ENCODE measurements at places on chromosomes 12 and 14. TPM values are rescaled to one million over a fixed set of nuclear protein-coding genes. Genes with fewer than 3 reads are reported as not detected.
A peak's percentile ranks its signal among the peaks of the same experiment; 100 is the strongest.

Gene GLT1D1
- not detected for total RNA-seq

Gene JKAMP
- total RNA-seq, result 35.3 TPM

Gene TMTC1
- total RNA-seq, result 4.5 TPM

Gene PRR4
- total RNA-seq, result 0.53 TPM

Gene ASB2
- total RNA-seq, result 0.26 TPM

Gene PTHLH
- total RNA-seq, result 82.1 TPM

Gene ANO4
- 2.4 TPM for total RNA-seq

Gene PRPH
- 0.26 TPM for total RNA-seq

Gene BRF1
- total RNA-seq, result 22.3 TPM

Gene LRFN5
- 0.13 TPM for total RNA-seq

Gene CLEC4C
- total RNA-seq, result not detected

Gene PIK3C2G
- 0.26 TPM for total RNA-seq

DNA sequence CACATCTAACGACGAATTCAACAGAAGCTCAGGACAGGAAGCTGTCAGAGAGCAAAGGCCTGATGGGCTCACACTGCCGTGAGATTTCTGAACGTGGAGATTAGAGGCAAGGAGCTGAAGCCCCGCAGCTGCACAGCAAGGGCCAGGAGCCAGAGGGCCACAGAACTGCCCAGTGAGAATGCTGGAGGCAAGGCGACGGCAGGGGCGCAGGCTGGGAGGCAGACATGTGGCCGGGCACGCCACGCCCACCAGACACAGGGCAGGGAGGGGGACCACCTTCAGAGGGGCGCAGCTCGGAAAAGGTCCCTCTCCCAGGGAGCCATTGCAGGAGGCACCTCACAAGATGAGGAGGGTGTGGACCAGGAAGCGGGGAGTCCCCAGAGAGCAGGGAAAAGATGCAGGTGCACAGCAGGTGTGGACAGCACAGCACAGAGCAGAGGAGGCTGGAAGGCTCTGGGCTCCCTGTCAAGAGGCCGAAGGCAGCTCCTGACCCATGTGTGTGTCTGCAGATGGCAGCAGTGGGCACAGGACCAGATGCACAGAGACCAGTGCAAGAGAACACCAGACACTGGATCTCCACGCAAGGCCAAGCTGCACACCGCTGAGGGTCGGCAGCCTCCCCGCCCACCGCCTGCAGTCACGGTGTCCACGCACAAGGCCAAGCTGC is 23.0 kb downstream of the BTBD6 start:
- DNase-seq, result no peak

- no peak for DNase-seq
Measured at GRCh38 chr14:67396381-67396970, 15.5 kb downstream of the PLEK2 start.

- DNase-seq, result no peak
Measured at GRCh38 chr12:92977326-92977725, 48.2 kb upstream of the EEA1 start.

DNA sequence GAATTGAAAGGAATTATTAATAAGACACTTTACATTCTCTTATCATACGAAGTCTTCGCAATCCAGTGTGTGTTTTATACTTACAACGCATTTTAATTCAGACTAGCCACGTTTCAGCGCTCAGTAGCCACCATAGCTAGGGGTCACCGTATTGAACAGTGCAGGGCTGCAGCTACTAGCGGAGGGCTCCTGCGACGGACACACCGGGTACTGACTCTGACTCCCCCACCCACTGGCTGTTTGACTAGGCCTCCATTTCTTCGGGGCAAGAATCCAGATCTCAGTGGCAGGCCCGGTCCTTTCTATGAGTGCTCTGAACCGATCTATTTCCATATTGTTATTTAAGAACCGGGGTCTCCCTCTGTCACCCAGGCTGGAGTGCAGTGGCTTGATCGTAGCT is 1.5 kb upstream of the CDK2AP1 start:
- no peak for DNase-seq

- DNase-seq, result no peak
Measured at GRCh38 chr12:10119066-10119465, 10.9 kb downstream of the CLEC7A start.

DNA sequence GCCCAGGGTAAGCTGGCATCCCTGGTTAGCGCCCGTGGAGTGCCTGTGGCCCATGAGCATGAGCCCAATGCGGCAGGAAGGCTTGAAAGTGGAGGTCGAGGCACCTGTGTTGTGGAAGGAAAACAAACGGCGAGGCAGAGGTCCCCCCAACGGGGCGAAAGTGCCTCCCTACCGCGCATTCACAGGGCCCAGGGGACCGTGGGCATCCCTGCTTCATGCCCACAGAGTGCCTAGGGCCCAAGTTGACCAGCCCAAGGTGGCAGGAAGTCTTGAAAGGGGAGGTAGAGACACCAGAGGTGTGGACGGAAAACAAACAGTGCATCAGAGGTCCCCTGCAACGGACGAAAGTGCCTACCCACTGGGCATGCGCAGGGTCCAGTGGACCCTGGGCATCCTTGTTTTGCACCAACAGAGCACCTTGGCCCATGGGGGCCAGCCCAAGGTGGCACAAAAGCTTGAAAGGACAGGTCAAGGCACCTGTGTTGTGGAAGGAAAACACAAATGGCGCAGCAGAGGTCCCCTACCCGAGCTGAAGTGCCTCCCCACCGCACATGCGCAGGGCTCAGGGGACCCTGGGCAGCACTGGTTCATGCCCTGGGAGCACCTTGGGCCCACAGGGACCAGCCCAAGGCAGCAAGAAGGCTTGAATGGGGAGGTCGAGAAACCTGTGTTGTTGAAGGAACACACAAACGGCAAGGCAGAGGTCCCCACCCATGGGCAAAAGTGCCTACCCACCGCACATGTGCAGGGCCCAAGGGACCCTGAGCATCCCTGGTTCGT is 377.5 kb downstream of the ALG10 start:
- no peak for DNase-seq

GRCh38 chr12:94732367-94732990 is 82.1 kb upstream of the TMCC3 start:
- no peak for DNase-seq

DNA sequence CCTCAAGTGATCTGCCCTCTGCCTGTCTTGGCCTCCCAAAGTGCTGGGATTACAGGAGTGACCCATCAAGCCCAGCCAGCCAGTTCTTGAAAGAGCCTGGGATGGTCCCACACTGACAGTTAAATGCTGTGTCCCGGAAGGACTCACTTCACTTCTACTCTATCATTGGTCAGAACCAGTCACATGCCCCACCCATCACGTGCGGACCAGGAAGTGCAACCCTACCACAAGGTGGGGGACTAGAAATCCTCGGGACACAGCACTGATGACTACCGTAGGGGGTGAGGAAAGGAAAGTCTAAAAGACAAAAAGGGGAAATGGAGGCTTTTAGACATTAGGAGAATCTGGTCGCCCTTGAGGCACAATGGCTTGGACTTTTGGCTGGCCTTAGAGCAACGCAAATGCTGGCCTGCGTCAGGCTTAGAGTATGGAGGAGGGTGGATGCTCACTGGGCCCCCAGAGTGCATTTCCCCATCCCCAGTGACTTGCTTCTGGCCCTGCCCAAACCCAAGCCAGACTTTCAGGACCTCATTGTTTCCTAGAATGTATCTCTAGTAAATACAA is 207.7 kb downstream of the TTC8 start:
- no peak for DNase-seq

DNA sequence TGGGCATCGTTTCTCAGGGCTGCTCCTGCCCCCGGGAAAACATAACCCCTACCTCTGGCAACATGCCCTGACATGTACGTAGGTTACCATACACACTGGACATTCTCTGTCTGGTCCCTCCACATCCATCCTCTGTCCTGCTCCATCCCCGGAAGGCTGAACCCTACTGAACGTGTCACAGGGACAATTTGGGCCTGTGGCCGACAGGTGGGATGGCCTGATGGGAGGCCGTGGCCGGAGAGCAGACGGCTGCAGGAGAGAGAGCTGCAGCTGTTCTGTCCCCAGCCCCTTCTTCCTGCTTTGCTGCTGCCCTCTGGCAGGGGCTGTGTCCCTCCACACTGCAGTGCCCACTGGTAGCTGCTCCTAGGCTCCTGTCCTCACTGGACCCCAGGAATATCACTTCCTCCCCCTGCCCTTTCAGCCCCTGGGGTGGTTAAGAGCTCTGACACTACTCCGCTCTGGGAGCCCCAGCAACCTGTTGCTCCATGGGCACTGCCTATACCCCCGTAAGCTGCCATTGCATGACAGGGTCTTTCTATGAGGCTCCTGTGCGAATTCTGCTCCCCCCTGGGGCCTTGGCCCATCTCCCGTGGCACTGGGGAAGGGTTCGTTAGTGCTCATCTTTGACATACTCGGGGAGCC is 125.6 kb downstream of the RBM19 start:
- no peak for DNase-seq

GRCh38 chr12:47983541-47984115 is 20.2 kb downstream of the TMEM106C start:
- no peak for DNase-seq

GRCh38 chr14:103538291-103539055 is 9.5 kb downstream of the TRMT61A start:
- DNase-seq, result no peak

- DNase-seq, result no peak
Measured at GRCh38 chr12:57010627-57011247, 4.4 kb upstream of the ZBTB39 start.

GRCh38 chr14:89240414-89240813 is 176.6 kb downstream of the FOXN3 start:
- DNase-seq, result peak; percentile 22

GRCh38 chr14:71482671-71483070 is 449.6 kb upstream of the RGS6 start:
- DNase-seq, result no peak

GRCh38 chr14:25197885-25198284 is 147.9 kb upstream of the STXBP6 start:
- DNase-seq, result no peak

GRCh38 chr12:119440803-119441360 is 106.4 kb downstream of the CCDC60 start:
- DNase-seq, result no peak

DNA sequence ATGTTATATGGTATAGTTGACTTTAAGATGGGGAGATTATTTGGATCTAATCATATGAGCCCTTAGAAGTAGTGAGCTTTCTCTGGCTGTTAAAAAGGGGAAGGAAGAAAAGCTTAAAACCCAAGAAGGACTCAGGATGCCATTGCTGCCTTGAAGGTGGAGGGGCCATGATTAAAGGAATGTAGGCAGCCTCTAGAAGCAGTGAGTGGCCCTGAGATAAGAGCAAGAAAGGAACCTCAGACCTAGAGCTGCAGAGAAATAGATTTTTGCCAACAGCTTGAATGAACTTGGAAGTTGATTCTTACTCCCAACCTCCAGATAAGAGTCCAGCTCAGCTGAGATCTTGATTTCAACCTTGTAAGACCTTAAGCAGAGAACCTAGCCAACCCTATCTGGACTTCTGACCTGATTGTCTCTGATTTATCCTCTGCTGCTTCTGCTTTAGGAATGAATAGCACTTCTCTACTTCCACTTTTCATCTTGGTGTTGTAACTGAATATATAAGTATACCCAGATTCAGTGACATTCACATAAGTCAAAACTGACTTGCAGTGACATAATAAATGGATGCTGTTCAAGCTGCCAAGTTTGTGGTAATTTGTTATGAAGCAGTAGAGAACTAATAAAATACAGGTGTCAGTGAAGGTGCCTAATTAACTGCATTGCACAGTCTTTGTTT is 33.5 kb downstream of the RAD51B start:
- DNase-seq, result no peak

DNA sequence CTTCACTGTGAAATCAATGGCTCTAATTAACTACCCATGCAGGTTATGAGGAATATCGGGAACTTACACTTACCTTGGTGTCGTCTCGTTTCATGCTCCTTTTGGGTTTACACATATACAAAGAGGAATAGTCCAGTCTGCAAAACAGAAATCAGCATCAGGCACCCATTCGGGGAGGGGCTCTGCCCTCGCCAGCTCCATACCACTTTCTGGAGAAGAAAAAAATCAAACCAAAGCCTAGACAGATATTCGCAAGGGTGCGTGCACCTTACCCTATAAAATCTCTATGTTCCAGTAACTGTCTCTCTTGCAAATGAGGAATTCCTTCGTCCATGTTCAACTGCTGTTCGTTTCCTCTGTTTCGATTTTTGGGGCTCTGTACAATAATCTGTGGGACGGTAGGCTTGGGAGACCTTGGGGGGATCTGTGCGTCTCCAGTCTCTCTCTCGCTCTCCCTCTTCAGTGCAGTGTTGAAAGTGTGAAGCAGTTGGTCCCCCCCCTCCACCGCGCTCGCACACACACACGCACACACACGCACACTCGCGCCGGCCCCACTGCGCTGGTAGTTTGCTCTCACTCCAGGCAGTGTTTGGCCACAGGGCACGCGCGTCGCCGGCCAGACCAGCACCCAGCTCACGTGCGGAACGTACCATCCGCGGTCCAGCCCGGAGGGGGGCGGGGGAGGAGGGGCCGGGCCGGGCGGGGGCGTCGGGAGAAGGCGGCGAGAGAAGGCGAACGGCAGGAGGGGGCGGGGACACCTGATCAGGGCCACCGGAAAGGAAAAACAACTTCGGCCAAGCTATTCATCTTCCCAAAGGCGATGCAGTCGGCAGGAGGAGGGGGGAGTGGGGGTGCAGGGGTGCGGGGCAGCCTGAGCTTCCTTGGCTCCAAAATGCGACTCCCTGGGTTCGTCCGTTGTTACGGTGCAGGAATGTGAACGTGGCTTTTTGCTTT is at the start of gene BHLHE41:
BHLHE41 (minus strand) TSS at position 592 of the 954 bp plus-strand sequence; CDS start at position 334, 258 bp downstream.
- DNase-seq, result no peak

DNA sequence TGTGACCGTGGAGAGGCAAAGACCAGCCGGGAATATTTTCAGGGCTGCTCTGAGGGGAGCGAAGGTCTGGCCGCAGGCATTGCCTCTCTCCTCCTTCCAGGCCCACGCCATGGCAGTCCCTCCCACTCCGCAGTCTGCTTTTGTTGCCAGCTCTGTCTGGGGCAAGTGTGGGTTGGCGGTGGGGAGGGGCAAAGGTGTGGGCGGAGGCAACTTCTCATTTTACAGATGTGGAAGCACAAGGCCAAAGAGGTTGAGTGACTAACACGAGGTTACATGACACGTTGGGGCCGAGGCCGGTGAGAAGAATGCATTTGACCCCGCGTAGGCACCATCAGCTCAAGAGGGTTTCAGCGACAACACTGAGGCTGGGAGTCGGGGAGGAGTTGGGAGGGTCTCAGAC is 6.1 kb upstream of the FAIM2 start:
- DNase-seq, result peak; percentile 90

GRCh38 chr12:16788506-16789203 is 182.7 kb upstream of the LMO3 start:
- no peak for DNase-seq

DNA sequence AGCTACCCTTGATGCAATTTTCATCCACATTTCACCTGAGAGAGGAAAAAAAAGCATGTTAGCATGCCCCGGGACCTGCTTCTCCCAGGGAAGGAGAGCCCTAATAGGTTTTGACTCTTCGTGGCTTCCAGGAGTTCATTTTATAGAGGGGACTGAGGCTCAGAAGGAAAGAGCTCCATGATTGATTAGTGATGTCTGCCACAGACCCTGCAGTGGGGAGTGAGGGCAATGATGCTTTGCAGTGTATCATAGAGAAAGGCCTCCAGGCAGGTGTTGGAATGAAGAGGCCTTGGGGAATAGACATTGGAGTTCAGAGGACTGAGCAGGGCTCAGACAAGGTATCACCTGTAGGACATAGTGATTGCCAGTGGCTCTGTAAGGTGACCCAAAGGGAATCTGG is 41.5 kb downstream of the RNFT2 start:
- DNase-seq, result no peak
